NCI-H524 treated with DMSO at 0.1 percent for 48 hours (cell line): ENCODE measurements at places on chromosomes 5 and 9.

- no peak for DNase-seq
Measured at GRCh38 chr5:148454576-148454975, 70.8 kb downstream of the FBXO38 start.

- DNase-seq = no peak
Measured at GRCh38 chr9:113523421-113524141, 60.1 kb downstream of the RGS3 start.

- peak; percentile 66 for DNase-seq
Measured at GRCh38 chr9:35945341-35946018, 12.5 kb downstream of the OR2S2 start.

DNA sequence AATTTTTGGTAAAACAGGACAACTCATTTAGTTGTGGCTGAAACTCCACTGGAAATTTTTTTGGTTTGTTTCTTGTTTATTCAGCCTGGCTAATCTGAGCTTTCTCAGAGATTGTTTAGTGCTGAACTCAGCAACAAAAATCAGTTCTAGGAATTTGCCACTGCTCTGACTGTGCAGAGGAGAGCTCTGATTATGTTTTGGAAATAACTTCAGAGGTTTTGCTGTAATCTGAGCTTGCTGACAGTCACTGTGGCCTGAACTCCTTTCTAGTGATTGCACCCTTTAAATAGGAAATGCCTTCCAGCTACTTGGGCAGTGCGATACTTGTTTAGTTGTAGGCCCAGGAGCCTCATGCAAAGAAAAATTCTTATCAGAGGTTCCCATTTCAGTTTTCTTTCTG lies 60.2 kb downstream of the OSTF1 start:
- no peak for DNase-seq

DNA sequence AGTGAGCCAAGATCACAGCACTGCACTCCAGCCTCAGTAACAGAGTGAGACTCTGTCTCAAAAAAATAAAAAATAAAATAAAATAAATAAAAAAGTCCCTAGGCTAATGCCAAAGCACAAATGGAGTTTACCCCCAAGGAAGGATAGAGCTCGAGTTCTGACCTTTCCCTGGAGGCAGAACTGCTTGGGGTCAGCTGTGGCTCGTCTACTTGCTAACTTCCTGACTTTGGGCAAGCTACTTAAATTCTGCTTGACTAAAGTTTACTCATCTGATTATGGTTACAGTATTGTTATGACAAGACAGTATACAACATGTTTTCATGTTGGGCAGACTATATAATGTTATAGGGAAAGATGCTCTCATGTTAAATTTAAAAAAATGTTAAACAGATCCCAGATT lies 359.2 kb downstream of the DNAH5 start:
- no peak for DNase-seq
